ENCODE measurements at places on chromosomes 13 and 19.
A peak's percentile ranks its signal among the peaks of the same experiment; 100 is the strongest.

- no peak for DNase-seq
Measured at GRCh38 chr19:4108767-4109625, 14.9 kb downstream of the MAP2K2 start.

DNA sequence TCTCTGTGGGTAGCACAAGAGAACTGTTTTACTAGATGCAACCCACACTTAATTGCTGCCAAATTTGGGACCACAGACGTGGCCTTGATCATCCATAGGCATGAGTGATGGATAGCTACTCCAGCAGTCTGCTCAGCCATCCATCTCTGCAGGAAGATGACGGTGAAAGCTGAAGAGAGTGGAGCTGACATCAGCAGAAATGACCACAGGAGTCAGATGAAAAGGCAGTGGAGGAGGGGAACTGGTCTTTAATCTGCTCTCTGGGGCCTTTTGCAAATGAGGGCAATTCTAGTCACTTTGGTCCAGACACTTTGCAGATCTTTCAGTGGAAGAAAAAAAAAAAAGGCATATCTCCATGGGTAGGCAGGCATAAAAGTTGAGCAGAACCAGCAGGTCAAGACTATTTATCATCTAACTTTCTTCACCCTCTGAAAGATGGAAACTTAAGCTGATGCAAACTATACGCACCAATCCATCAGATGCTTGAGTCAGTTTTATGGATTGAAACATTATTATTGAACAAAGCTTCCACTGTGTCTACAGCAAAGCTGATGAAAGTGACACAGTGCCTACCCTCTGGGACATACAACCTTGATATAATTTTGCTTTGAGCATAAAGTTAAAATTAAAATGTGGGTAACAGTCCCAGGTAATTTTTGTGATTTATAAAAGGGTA, 281.6 kb upstream of the OBI1 start:
- DNase-seq: no peak

- DNase-seq: no peak
Measured at GRCh38 chr19:18603958-18604819, 2.4 kb downstream of the CRLF1 start.

- no peak for DNase-seq
Measured at GRCh38 chr13:48579165-48579918, 46.5 kb upstream of the RCBTB2 start.

- no peak for DNase-seq
Measured at GRCh38 chr13:47206111-47206510, 309.3 kb upstream of the HTR2A start.

- no peak for DNase-seq
Measured at GRCh38 chr19:58252102-58252685, 23.5 kb downstream of the ZNF544 start.

GRCh38 chr19:53333066-53333462, 485 bp upstream of the ZNF845 start:
- DNase-seq: no peak

- no peak for DNase-seq
Measured at GRCh38 chr19:30314805-30315155, 57.4 kb upstream of the ZNF536 start.

DNA sequence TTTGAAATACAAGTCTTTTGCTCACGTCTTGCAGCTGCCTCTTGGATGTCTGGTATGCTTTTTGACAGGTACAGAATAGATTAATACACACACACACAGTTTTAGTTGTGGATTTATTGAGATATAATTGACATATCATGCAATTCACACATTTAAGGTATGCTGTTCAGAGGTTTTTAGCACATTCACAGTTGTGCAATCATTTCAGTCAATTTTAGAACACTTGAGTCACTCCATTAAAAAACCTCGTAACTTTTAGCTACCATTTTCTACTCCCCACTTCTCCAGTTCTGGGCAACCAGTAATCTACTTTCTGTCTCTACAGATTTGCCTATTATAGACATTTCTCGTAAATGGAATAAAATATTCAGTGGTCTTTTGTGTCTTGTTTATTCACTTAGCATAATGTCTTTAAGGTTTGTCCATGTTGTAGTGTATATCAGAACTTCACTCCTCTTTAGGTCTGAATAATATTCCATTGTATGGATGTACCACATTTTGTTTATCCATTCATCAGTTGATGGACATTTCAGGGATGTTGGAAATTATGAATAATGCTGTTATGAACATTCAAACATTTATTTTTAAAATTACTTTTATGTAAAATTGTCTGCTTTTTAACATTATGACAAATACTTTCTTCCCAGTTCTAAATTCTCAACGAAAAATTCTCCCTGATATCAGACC, 2.5 kb upstream of the ZMYM2 start:
- no peak for DNase-seq

- DNase-seq: peak; percentile 39
Measured at GRCh38 chr19:47765523-47766358, 12.8 kb upstream of the SELENOW start.

GRCh38 chr13:98768522-98768921, 16.1 kb upstream of the SLC15A1 start:
- DNase-seq: no peak

DNA sequence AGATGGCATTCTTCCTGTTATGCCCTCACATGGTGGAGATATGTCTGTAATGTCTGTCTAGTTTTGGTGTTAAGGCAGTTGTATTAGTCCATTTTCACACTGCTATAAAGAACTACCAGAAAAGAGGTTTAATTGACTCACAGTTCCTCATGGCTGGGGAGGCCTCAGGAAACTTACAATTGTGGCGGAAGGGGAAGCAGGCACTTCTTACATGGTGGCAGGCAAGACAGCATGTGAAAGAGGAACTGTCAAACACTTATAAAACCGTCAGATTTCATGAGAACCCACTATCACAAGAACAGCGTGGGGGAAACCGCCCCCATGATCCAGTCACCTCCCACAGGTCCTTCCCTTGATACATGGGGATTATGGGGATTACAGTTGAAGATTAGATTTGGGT, 3.2 kb downstream of the ZNF441 start:
- DNase-seq: no peak

DNA sequence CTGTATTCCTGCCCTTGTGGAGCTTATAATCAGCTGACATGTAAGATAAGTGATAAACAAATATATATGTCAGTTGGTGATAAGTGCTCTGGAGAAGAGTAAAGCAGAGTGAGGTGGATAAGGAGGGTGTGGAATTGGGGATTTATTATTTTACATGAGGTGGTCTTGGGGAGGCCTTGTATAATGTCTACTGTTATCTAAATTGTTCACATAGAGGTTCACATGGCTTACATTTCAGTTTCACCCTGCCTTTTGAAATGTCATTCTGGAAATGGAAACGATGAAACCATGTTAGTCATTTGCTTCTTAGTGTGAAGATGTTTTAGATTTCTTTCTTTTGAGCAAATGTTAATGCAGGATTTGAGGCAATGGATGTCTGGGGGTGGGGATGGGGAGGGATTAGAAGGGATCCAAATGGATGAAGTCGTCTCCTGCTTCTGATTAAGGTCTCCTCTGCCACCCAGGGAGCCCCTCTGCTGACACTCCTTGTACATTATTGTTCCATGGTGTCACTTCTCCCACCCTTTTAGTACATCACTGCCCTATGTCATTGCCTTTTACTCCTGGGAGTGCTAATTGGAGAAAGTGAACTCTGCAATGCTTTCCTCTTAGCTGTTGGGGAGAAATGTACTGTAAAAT, 14.0 kb downstream of the B3GLCT start:
- no peak for DNase-seq

DNA sequence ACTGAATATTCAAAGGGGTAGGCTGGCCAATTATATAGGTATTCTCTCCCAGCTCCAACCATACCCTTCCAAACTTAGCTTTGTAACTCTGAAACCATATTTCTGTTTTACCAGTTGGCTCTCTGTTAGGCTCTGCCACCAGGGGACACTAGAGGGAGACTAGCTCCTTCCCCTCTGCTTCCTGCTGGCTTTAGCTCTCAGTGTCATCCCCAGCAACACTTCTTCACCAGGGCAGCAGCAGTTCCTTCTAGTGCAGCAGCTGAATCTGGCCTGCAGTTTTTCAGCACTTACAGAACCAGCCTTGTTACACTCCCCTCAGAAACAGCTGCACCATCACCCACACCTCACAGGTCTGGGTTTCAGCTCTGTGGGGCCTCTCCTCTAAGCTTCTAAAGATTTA, 51.0 kb upstream of the DOCK9 start:
- DNase-seq: no peak

- DNase-seq: no peak
Measured at GRCh38 chr13:24271231-24271600, 38.2 kb upstream of the C1QTNF9 start.

GRCh38 chr13:113915012-113915763, 51.3 kb upstream of the GAS6 start:
- no peak for DNase-seq

- DNase-seq: no peak
Measured at GRCh38 chr13:103605546-103606326, 539.5 kb upstream of the SLC10A2 start.

- DNase-seq: no peak
Measured at GRCh38 chr19:30653646-30654386, 281.6 kb downstream of the ZNF536 start.

DNA sequence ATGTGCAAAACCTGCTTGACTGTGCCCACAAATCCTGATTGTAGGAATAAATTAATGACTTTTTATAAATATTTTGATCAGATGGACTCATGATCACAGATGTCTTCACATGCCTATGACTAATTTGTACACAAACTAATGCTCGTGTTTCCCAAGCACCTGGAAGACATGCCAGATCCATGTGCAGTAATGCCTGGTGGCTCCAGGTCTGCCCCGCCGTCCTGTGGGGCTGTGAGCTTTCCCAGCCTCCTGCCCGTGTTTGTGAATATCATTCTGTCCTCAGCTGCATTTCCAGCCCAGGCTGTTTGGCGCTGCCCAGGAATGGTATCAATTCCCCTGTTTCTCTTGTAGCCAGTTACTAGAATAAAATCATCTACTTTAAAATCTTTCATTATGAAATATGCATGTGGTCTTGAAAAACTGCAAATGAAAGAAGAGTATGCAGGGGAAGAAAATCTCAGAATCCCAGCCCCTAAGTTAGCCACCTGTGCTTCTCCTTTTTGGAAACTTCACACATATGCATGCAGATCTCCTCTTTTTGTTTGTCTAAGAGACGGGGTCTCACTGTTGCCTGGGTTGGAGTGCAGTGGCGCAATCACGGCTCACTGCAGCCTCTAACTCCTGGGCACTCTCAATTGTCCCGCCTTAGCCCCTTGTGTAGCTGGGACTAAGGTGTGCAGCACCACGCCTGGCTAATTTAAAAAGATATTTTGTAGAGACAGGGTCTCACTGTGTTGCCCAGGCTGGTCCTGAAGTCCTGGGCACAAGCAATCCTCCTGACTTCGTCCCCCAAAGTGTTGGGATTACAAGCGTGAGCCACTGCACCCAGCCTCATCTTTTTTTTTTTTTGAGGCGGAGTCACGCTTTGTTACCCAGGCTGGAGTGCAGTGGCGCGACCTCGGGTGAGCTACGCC, 6.2 kb downstream of the RPL28 start:
- no peak for DNase-seq

- no peak for DNase-seq
Measured at GRCh38 chr13:30943881-30944280, 11.4 kb downstream of the TEX26 start.

DNA sequence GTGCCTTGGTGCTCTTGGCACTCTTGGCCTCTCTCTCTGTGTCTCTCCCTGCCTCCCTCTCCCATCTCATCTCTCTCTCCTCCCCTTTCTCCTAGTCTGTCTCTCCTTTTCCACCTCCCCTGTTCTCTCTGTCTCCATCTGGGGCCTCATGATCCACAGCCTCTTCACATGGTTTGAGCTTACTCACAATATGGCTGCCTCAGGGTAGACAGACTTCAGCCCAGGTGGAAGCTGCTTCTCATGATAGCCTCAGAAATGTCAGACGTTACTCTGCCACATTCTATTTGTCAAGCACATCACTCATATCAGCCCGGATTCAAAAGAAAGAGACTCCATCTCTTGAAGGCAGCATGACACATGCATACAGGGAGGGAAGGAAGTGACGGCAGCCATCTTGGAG, 18.4 kb upstream of the S1PR4 start:
- no peak for DNase-seq

DNA sequence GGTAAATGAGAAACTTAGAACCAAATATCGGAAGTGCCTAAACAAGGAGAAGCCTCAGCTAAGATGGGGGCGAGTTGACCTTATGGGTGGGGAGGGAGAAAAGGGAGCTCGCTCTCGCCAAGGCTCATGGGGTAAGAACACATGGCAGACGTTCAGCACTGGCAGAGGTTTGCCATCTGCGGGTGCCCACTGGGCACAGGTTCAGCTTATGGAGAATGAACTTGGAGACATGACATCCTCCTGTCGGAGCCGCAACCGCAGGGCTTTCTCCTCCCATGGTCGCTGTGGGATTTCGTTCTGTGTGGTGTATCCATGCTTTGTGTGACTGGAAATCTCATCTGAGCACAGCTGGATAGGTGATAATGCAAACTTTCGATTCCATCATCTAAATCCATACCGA, 36.1 kb upstream of the PEPD start:
- DNase-seq: no peak

DNA sequence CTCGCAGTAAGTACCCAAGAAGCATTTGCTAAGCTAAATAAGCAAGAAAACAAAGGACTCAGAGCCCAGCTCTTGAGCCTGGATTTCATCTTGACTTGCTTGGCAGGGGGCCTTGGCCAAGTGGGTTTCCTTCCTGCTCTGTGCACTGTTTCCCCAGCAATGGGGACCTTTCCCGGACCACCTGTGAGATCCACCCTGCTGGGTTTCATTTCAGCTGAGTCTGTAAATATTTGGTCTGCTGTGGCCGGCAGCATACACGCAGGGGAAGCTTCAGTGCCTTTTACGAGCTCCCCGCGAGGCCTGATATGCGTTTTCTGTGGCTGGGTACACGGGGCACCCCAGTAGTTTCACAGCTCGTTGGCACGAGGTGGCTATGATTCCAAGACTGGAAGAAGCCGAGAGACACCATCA, 12.4 kb upstream of the TINCR start:
- DNase-seq: no peak

GRCh38 chr13:53060840-53061490, 32.4 kb downstream of the OLFM4 start:
- DNase-seq: no peak

DNA sequence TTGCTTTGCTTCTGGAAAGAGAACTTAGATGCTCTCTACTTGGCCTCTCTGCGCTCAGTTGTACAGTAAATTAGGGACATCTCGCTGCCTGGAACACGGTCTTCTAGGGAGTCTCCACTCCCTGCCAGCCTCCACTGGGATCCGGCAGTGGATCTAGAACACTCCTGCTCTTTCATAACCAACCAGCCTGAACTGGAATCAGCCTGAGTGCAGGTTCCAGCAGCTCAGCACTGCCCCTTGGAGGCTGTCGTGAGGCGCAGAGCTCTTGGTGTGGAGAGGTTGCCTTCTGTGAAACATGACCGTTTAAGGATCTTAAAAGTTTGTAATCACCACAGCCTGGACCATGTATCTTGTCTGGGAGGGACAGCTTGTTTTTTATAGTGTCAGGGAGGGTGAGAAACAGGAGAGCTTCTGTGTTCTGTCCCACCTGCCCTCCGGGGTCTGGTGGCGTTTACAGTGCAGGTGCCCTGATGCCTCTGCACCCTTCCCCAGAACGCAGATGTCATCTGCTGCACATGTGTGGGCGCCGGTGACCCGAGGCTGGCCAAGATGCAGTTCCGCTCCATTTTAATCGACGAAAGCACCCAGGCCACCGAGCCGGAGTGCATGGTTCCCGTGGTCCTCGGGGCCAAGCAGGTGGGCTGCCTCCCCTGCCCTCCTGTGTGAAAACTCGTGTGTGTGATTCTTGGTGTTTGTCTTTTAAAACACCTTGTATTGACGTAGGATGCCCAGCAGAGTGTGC, 24.8 kb downstream of the UPF1 start:
- DNase-seq: no peak

GRCh38 chr19:11073568-11073967, 15.7 kb upstream of the LDLR start:
- DNase-seq: no peak

- no peak for DNase-seq
Measured at GRCh38 chr13:79501538-79502232, 20.7 kb downstream of the NDFIP2 start.
